Left ventricle myocardium superior (tissue), 1 donor: ENCODE measurements at places on chromosomes 4 and X. TPM values are rescaled to one million over a fixed set of nuclear protein-coding genes. Genes with fewer than 3 reads are reported as not detected.

Gene NAP1L2
- total RNA-seq: 5.9 TPM

Gene CXCL3
- total RNA-seq: 1.3 TPM

Gene HEPH
- total RNA-seq: 11.8 TPM

Gene BMPR1B
- 1.8 TPM for total RNA-seq

Gene MAGEC2
- not detected for total RNA-seq

Gene RTL3
- 0.15 TPM for total RNA-seq

Gene NPFFR2
- total RNA-seq: not detected

Gene USP17L30
- not detected for total RNA-seq

Gene MTMR8
- total RNA-seq: 0.17 TPM

Gene ODAPH
- total RNA-seq: not detected
